ENCODE measurements at places on chromosomes 16 and 17.

GRCh38 chr16:606656-607307, 16.9 kb downstream of the RAB40C start:
- no peak for DNase-seq

GRCh38 chr17:39722965-39723848, 7.1 kb downstream of the MIEN1 start:
- DNase-seq, result no peak

- no peak for DNase-seq
Measured at GRCh38 chr17:73667181-73667959, 23.1 kb upstream of the SDK2 start.

DNA sequence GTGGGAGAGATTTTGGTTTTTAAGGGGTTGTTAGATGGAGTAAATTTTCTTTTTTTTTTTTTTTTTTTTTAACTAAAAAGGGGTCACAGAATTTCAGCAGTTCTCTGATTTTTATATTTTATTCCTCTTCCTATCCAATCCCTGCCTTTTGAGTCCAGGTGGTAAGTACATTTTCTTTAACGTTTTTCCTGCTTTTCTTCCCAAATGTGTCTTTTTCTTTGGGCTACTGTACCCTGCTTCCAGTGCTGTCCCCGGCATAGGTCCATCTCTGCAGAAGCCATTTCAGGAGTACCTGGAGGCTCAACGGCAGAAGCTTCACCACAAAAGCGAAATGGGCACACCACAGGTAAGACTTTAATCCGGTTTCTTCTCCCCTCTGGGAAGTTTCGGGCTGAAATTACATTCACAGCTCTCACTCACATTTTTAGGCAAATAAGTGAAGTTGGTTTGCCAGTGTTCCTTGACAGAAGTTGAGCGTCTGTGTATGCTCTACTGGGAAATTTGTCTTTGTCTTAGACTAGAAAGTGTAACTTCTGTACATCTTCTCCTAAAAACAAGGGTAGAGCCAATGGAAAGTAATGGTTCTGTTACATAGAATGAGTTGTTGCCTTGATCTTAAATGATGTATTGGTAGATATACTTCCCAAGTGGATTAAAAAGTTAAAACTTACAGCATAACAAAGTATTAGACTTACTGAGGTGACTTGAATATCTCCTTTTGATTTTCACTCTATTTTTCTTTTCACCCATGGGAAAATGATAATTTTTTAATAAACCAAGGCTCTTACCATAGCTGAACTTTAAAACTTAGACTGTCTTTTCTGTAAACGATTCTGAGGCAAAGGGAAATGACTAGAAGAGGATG, 54.5 kb downstream of the TUBD1 start:
- no peak for DNase-seq

GRCh38 chr16:23025692-23026307, 123.5 kb downstream of the USP31 start:
- no peak for DNase-seq

DNA sequence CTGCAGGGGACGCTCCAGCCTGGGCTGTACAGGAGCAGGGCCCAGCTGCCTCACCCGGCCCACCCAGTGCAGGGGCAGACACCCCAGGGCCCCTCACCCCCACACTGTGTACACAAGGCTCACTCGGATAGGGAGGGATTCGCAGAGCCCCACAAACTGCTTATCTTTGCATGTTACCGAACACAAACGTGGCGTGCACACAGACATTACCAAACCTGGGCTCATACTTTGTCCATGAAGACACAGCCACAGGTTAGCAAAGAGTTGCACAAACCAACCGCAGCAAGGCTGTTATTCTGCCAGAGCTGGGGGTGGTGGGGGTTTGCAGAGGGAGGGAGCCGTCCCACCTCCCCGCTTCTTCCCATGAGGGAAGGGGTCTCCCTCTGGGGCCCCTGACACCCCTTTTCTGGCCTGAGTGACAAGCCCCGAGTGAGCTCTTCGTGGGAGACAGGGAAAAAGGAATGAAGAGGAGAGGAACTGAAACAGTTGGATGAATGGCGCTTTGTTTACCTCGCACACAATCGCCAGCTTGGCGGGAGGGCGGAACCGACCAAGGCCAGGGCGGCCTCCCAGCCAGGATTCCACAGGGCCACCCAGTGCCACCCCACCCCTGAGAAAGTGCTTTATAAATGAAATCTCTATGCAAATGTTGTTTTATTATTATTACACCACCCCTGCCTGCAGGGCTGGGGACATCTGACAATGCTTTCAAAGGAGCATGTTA, 434 bp upstream of the CPSF4L start:
- DNase-seq, result no peak

GRCh38 chr16:24535827-24536226, 3.5 kb upstream of the RBBP6 start:
- no peak for DNase-seq

DNA sequence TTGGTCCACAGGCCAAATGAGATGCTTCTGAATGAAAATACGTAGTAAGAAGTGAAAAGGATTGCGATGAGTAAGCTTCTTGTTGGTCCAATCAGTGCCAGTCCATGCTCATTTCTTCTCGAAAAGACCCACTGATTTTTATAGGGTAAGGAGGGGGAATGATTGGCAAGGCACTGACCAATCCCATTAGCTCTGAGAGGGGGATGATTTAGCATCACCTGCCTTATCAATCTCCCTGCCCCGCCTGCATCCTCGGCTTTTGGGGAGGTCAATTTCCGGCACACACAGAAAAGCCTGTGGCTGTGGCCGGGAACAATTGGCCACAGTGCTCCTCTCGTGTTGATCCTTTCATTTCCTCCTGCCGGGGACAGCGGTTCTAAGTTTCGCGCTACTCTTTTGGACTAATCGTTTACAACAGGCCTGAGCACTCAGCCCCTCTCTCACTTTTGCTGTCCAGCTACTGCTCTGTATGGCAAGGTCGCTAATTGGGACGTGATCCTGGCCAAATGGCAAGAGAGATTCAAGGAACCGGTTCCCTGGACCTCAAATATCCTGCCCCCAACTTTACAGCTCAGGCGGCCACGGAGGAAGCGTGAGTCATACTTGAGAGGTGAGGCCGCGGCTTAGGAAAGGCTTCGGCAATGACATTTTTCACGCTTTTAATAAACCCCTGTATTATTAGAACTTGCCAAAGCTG, 43.1 kb downstream of the TBX4 start:
- DNase-seq, result no peak

- DNase-seq, result no peak
Measured at GRCh38 chr16:83797013-83797412, 10.8 kb upstream of the HSBP1 start.

DNA sequence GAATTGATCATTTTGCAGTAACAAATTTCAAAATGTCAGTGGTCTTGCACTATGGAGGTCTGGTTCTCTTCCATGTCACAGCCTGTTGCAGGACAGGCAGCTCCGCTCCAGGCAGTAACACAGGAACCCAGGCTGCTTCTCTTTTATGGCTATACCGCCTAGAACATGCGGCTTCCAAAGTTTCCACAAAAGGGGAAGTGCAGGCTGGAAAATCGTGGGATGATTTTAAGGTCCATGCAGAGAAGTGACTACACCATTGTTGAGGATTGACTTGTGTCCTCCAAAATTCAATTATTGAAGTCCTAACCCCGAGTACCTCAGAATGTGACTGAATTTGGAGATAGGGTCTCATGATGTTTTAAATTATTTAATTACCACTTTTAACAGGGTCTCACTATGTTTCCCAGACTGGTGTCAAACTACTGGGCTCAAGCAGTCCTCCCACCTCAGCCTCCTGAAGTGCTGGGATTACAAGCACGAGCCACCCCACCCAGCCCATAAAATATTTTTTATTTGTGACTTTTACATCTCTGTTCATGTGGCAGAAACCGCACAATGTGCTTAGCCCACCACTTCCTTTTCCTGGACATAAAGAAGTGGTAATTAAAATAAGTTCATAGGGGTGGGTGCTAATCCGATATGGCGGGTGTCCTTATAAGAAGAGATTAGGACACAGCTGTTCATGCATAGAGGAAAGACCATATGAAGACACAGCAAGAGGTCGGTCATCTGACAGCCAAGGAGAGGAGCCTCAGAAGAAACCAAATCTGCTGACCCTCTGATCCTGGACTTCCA, 279.2 kb upstream of the RPL38 start:
- DNase-seq, result no peak

GRCh38 chr17:67289181-67289876, 44.3 kb upstream of the HELZ start:
- DNase-seq, result no peak

DNA sequence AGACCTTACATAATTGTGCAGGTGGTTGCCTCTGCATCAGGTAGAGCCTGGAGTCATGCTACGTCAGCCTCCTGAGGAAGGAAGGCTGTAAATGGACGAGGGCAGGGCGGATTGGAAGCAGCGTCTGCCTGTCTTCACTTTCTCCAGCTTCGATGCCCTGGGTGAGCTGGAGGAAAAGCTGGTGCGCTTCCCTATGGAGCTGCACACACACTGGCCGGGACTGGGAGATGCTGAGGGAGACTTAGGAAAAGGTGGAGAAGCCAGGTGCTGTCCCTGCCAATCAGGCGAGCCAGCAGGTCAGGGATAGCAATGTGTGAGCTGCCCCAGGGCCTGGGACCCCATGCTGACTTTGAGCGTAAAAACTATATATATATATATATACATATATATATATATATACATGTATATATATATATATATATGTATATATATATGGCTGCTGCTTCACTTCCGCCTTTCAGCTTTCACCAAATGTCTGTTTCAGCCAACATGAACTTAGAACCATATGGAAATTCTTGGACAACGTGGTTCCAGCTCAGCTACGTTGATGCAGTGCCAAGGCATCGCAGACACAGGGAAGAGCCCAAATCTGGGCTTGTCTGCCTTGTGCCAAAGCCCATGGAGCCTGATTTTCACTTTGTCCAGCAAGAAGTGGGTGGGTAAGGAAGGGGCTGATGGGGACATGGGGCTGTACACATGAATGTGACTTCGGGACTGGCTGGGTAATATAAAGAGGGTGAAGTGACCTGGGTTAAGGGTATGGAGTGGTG, 71.5 kb upstream of the NKD1 start:
- DNase-seq, result no peak

GRCh38 chr17:81538651-81539570, 10.7 kb downstream of the FSCN2 start:
- no peak for DNase-seq

GRCh38 chr17:50274142-50274896, at the start of gene TMEM92:
TSS of gene TMEM92 (plus strand) at chr17:50274466. CDS start at chr17:50274502, 36 bp downstream.
- no peak for DNase-seq

DNA sequence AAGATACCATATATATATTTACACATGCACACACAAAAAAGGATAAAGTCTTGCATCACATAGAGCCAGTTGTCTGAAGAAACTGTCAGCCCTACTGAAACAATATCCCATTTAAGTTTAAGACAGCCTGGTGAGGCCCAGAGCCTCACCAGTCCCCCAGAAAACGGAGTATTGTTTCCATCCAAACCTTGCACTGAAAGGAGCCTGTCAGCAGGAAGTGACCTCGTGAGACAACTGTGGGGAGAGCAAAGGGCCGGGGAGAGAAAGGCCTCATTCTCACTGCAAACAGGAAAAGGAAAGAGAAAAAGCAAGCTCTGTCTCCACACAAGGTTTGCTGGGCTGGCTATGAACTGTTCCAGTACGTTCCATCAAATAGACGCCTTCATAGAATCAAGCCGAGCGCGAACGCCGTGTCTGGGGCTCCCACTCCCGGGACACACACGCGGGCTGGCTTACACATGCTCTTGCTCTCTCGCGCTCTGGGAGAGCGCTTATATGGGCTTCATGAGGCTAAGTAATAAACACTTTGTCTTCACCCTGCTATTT, 44.4 kb upstream of the ZFHX3 start:
- DNase-seq, result no peak

GRCh38 chr17:80387071-80387470, 27.9 kb upstream of the ENDOV start:
- no peak for DNase-seq

GRCh38 chr17:59371416-59372100, 40.1 kb downstream of the YPEL2 start:
- DNase-seq, result no peak

DNA sequence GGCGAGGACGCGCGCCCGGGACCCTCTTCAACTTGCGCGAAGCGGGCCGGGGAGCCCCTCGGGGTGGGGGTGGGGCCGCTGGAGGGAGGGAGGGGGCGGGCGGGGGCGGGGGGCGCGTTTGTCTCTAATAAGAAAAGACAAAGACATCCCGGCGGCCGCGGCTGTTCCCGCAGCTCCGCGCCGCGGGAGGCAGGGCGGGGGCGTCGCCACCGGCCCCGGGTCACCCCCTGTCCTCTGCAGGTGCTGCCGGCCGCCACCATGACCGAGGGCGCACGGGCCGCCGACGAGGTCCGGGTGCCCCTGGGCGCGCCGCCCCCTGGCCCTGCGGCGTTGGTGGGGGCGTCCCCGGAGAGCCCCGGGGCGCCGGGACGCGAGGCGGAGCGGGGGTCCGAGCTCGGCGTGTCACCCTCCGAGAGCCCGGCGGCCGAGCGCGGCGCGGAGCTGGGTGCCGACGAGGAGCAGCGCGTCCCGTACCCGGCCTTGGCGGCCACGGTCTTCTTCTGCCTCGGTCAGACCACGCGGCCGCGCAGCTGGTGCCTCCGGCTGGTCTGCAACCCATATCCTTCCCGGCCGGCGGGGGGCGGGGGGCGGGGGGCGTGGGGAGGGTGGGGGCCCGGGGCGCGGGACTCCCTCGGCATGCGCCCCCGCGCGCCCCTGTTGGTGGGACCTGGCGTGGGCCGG, 714 bp downstream of the CACNA1H start:
- DNase-seq, result no peak

GRCh38 chr17:69062860-69063581, 2.3 kb upstream of the ABCA9 start:
- DNase-seq, result no peak

DNA sequence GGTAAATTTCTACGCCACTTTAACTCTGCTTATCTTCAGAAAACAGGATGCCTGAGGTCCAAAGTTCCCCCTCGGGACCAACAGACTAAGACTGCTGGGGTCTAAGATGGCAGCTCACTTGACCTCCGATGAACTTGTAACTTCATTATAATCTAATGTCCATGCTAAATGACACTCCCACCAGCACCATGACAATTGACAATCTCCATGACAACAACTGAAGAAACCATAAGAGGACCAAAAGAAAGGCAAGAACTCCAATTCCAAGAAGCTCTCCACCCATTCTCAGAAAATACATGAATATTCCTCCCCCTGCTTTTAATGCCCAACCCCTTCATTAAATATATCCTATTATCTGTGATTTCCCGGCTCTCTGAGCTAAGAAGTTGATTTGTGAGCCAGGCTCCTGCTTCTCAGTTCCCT, 7.5 kb downstream of the CCL4 start:
- DNase-seq, result no peak
